ENCODE measurements at places on chromosomes 4 and X. TPM values are rescaled to one million over a fixed set of nuclear protein-coding genes. Genes with fewer than 3 reads are reported as not detected.

DNA sequence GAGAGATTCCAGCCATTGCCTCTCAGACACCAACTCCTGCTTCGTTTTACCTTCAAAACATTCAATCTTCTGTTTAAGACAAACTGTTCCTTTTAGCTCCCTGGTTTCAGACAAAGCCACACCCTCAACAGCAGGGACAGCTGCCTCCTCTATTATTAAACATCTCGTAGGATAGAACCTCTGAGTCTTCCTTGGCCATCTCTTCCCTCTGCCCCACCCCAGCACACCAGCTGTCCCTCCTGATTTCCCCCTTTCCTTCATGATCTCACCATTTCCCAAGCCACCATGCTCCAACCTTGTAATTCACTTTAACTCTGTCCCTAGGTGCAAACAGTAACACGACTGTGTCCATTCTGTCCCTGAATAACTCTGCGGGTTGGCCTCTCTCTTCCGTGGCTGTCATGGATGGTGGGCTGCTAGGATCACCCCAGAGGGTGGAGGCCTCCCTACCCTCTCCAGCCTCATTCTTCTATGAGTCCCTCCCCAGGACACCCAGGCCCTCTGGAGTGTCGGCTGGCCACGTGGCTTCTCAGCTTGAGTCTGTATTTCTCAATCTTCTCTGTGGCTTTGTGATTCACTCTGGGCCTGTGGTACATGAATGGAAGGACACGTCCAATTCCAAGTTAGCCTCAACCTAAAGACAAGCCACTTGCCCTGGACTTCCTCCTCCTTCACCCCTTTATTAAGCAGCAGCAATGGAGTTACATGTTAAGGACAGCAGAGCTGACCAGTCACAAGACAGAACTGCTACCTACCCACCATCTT, 349.9 kb downstream of the FBXW7 start:
- DNase-seq: no peak

GRCh38 chr4:178233906-178234305, 791.7 kb upstream of the AGA start:
- no peak for DNase-seq

ZNF330 gene
- 32.8 TPM for total RNA-seq

DGAT2L6 gene
- not detected for total RNA-seq

THAP6 gene
- total RNA-seq: 4.9 TPM
